Activated T-helper 9 cell treated with anti-CD3 and anti-CD28 coated beads, Interleukin-2, amount 50 U/mL, for 16 hours (primary cell): ENCODE measurements at places on chromosomes 1 and 21.

DNA sequence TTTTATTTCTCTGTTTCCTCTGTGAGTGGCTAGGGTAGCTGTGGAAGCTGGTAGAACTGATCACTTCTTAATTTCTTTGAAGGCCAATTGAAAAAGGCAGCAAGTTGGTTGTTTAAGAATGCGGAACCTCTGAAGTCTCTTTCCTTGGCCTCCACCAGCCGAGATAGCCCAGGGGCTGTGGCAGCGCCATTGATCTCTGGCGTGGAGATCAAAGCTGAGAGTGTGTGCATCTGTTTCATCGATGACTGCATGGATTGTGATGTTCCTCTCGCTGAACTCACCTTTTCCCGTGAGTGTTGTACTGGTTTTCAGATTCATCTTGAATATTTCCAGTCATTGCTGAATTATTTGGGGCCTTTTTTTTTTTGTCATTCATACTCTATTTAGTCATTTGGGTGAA lies 97.7 kb downstream of the VPS13D start:
- DNase-seq: no peak

- no peak for DNase-seq
These were observed 11.3 kb downstream of the RWDD2B start for GRCh38 chr21:29007810-29008209.

DNA sequence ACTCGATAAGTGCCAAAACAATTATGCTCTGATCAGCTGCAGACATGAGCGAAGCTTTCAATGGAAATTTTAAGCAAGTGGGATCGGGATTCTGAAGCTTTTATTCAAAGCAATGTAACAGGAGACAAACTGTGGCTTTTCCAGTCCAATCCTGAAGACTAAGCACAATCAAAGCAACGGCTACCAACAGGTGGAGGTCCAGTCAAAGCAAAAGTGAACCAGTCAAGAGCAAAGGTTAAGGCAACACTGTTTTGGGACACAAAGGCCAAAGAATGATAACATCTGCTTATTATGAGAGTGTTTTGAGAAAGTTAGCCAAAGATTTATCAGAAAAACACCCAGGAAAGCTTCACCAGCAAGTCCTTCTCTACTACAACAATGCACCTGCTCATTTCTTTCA lies 170.1 kb downstream of the SEC16B start:
- DNase-seq: no peak

DNA sequence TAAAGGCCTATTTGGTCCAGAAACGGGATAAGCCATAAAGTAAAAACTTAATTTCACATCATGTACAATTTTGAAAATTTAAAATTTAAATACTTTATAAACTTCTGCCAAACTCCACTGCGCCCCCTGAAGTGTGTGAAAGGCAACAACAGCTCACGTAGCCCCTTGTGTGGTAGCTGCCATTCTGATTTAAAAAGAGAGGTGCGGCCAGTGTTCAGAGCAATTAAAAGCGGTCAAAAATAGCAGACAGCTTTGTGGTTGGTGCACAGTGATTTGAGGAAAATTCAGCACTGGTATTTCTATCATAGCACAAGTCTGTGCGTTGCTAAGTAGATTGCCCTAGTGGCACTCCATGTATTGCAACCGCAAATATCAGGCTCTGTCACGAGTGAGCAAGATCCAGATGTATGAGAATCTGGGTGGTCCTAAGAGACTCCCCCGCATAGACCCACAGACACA lies 122.5 kb downstream of the ATG4C start:
- DNase-seq: no peak

DNA sequence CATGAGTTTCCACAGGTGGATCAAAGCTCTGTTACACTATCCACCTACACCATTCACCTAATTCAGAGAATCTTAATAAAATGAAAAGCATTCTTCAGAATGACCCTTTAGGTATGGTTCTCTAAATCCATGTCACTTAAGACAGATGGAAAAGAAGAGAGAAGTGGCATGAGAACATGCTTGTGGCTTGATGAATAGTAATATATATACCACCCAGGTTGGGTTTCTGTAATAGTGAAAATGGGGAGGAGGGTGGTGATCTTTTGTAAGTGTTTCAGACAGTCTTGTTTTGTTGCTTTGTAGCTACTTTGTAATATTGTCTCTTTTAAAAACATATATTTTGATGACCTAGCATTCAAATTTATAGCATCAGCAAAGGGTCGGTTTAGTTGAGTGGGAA lies 469.8 kb downstream of the USP25 start:
- DNase-seq: no peak

DNA sequence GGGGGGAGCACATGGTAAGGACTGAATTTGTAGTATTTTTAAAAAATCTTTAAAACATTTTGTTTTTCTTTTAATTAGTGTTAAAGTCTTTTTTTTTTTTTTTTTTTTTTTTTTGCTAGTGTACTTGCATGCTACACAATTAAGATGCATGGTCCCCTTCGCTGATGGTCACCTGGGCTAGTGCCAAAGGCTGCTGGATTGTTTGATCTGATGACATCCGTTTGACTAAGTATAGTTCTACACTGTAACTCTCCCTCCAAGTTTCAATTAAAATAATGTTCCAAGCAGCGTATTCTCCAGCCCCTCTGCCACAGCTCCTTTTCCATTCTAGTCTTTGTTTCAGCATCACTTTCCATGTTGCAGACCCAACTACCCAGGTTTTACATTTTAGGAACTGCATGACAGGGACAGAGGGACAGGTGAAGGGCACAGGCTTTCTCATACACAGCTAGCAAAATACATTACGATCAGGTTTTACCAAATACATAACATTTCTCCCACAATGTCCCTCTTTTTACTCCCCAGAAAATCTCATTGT lies 852 bp upstream of the RAVER2 start:
- DNase-seq: no peak

DNA sequence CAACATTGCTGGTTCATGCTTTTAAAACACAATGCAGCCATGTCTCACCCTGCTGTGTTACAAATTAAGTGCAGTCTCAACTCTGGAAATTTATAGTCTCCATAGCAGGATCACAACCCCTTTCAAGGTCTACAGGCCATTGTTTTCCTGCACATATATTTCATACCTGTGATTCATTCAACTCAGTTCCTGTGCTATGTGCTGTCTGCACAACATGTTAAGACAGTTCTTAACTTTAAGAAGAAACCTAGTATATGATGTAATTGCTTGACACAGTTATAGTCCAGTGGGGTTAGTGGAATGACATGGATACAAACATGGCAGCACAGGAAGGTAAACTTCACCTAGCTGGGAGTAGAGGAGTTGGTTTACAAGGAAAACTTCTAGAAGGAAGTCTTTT lies 106.4 kb downstream of the IFI44 start:
- no peak for DNase-seq

DNA sequence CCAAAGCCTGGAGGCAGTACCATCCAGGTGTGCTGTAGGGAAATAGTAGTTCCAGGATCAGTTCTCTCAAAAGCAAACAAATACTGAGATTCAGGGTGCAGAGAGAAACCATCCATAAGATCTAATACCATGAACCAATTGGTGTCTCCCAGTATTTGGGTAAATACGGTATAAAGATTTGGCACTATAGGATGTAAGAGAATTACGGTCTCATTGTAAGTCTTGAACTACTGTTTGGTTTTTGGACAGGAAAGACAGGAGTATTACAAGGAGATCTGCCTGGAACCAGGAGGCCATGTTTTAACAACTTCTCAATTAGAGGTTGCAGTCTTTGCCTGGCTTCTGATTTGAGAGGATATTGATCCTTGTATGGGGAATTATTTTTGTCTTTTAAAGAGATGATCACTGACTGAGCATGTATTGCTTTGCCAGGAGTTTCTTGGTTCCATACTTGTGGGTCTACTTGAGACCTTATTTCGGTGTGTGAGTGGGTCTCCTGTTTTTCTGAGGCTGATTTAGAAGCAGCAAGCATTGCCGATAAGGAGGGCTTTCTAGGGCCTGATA lies 10.2 kb downstream of the AADACL4 start:
- no peak for DNase-seq

DNA sequence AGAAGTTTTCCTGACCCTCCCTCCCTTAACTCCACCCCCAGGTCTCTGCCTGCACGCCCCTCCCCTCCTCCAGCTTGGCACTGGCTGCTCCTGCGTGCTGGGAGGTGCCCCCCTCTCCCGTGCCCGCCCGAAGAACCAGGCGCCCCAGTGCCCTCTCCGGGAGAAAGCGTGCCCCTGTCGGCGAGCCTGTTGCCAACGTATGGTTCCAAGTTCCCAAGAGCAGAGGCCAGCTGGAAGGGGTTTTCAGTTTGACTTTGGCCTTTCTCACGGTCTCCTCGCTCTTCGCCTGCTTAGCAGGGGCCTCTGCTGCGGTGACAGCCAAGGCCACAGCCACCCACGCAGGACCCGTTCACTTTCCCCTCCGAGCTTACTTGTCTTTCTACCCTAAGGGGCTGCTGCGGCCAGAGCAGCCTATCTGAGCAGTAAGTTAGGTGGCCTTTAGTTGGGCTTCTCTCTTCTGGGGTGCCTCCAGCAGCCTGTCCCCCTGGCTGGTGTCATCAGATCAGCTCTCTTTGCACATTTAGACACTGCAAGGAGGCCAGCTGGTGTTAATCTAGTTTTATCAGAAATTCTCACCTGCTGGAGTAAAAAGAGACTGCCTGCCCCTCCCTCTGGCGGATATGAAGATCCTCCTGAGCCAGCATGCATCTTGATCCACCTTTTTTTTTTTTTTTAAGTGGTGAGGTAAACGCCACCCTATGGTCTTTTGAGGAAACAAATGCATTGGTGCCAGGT lies 1.5 kb downstream of the STUM start:
- DNase-seq: no peak

DNA sequence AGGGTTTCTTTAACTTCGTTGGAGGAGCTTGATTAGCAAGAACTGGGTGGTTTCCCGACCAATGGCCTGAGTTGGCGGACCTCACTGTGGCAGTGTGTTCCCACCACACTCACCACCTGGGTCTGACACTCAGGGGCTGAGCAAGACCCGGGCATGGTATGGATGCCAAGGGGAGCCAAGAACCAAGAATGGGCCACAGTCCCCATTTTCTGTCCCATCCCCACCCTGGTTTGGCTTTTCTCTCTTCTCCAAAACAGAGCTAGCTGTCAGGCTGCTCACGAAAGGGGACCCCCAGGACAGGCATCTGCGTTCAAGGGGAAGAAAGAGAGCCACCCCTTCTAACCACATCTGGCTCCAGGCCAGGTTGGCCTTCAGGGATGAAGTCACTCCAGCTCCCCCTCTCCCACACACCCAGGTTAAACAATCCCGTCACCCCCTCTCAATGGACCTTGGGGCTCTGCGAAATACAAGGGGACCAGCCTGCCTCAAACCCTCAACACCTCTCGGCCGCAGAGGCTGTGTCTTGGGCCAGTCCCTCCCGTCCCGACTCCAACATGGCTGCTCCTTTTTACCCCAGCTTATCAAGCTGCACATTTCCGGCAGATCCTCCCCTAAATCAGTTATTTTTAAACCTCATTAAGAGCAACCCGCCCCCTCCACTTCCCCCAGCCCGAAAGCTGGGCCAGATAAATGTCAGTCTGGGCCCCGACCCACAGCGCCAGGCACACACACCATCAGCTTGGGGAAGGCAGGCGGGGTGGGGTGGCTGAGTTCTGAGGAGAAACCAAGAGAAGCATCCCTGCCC lies 3.4 kb downstream of the TAGLN2 start:
- DNase-seq: no peak

GRCh38 chr1:207459008-207459407 lies 4.9 kb downstream of the CR2 start:
- DNase-seq: peak; percentile 0

DNA sequence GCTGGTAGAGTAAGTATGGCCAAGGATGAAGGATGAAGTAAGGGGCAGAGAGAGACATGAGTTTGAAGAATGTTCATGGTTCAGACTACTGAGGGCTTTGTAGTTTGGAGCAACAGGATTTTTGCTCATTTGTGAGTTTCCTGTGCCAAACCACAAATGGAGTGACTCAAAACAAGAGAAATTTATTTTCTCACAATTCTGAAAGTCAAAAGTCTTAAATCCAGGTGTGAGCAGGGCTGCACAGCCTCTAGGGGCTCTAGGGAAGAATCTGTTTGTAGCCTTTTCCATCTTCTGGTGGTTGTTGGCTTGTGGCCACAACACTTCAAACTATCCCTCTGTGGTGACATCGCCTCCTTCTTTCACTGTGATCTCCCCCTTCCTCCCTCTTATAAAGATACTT lies 58.9 kb downstream of the RHOU start:
- DNase-seq: no peak

- no peak for DNase-seq
These were observed 201.6 kb downstream of the DAB1 start for GRCh38 chr1:57222307-57222706.

GRCh38 chr1:54791880-54792522 lies 9.1 kb downstream of the TTC22 start:
- no peak for DNase-seq

GRCh38 chr1:158147401-158147800 lies 33.3 kb upstream of the CD1D start:
- DNase-seq: no peak

DNA sequence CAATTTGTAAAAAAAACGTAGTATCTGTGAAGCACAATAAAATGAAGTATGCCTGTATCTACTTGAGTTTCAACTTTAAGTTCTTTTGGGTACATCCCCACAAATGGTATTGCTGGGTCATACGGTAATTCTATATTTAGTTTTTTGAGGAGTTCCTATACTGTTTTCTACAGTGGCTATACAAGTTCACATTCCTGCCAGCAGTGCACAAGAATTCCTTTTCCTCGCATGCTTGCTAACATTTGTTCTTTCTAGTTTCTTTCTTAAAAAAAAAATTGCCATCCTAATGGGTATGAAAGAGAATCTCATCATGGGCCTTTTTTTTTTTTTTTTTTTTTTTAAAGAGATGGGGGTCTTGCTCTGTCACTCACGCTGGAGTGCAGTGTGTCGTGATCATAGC lies 41.9 kb downstream of the UCK2 start:
- no peak for DNase-seq

DNA sequence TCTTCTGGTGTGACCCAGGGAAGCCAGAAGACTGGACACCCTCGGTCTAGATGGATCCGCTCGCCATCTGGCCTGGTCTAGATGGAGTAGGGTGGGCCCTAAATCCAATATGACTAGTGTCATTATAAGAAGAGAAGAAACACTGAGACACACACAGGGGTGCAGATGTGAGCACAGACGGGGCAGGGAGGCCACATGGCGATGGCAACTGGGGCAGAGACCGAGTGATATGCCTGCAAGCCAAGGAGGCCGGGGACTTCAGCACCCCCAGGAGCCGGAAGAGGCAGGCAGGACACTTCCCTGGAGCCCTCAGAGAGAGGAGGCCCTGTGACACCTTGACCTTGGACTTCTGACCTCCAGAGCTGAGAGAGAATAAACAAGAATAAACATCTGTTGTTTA lies 5.6 kb upstream of the TFF3 start:
- no peak for DNase-seq

DNA sequence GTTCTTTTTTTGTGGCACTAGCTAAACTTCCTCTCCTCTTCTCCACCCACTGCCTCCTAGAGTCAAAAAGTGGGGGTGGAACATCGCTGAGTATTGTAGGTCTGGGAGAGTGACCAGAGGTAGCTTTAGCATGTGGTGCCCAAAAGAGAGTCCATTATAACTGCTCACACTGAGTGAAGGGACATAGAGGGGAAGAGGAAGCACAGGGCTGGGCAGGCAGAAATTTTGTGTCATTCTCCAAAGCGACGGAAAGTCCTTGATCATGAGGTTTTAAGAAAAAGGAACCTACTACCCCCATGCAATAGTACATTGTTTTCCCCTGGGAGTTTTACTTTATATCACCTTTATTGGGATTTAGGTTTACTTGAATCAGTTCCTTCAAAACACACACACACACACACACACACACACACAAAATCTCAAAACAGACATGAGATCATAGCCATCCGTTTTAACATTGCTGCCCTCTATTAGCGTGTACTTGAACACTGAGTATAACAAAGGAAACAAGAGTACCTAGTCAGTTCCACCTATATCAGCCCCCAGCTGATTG lies 4.1 kb downstream of the CD84 start:
- DNase-seq: no peak
